Large intestine (tissue), 12 donors: ENCODE measurements at places on chromosomes 4 and X.
A peak's percentile ranks its signal among the peaks of the same experiment; 100 is the strongest.

DNA sequence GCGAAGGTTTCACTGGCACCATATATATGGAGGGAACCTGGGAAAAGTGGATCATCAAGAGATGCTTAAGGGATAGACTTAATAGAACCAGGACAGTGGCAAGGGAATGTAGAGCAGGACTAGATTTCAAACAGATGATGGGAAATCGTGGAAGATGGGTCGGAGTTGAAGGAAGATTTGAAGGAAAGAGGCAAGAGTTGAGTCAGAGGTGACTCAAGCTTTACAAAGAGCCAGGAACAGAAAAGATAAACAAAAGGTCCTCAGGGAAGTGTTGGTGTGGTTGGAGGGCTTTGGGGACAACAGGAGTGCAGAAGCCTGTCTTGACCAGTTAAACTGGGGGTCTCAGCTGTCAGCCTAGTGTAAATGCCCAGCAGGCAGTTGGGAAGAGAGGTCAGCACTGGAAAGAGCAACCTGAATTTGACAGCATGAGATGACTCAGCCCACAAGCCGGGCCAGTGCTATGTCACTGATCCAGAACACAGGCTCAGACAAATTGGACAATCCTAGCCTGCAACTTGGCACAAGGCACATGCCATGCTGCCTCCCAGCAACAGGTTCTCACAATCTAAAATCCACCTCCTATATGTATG lies 230.5 kb downstream of the IDS start:
- DNase-seq = no peak

GRCh38 chrX:57451426-57452020 lies 140.3 kb upstream of the ZXDB start:
- DNase-seq = no peak

DNA sequence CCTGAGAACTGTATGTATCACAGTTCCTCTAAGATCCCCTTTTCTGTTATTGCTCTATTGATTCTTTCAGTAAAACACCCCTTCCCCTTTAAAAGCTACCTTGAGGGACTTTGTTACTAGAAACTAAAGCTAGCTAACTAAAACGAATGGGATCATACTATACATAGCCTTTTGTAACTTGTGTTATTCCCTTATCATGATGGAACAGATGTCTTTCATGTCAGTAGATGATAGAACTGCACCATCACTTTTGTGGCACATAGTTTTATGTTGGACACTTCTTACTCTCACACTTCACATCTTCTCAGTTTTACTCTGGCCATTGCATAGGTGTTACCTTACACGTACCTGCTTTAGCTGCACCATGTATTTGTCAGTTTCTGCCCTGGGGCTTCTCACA lies 46.6 kb upstream of the PGRMC2 start:
- no peak for DNase-seq

DNA sequence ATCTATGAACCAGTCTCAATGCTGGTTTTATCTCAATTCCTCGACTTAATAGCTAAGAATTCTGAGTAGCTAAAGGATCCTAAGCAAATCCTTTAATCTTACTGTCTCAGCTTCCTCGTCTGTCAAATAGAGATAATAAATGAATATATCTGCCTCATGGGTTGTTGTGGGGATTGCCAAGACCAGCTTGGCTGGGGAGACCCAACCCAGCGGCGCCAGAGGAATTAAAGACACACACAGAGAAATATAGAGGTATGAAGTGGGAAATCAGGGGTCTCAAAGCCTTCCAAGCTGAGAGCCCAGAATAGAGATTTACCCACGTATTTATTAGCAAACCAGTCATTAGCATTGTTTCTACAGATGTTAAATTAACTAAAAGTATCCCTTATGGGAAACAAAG lies 41.9 kb downstream of the SLC34A2 start:
- no peak for DNase-seq

- DNase-seq = no peak
These were observed 12.3 kb downstream of the ETDA start for GRCh38 chrX:135264206-135264605.

DNA sequence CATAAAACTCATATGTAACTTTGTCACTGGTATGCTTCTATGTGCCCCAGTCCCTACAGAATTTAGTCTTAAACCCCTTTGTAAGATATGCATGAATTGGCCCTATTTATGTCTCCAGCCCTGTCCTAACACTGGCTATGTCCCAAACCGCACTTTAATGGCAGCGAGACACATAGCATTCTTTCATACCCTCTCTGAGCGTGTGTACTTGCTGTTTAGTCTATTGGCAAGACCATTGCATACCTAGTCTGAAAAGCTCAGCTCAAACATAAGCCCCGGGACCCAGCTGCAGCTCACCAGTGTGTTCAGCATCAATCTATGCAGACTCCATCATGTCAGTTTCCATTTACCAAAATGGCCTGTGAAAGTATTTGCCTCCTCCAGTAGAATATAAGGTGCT lies 1018.4 kb upstream of the TENM3 start:
- DNase-seq = no peak

GRCh38 chr4:2792711-2793585 lies at the start of gene SH3BP2:
TSS of gene SH3BP2 (plus strand) at chr4:2793085. CDS start at chr4:2820618, 27,533 bp downstream.
- no peak for DNase-seq

DNA sequence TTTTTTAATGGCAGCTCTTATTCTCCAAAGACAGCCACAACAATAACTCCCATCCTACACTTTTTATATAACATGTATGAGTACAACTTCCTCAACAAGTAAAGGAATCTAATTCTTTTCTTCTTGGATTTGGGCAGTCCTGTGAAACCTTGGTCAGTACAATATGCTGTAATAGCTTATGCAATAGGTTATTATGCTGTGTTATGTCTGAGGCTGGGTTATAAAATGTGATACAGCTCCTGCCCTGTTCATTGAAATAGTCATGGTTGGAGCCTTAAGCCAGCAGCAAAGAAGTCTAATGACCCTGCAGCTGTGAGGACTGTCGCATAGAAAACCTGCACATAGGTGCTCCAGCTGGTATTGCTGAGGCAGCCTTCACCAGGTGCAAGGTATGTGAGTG lies 215.8 kb upstream of the RASGEF1B start:
- peak; percentile 57 for DNase-seq

- no peak for DNase-seq
These were observed 402.9 kb downstream of the PCDH18 start for GRCh38 chr4:137129441-137129840.

GRCh38 chr4:3676907-3677747 lies 89.1 kb upstream of the ADRA2C start:
- no peak for DNase-seq

DNA sequence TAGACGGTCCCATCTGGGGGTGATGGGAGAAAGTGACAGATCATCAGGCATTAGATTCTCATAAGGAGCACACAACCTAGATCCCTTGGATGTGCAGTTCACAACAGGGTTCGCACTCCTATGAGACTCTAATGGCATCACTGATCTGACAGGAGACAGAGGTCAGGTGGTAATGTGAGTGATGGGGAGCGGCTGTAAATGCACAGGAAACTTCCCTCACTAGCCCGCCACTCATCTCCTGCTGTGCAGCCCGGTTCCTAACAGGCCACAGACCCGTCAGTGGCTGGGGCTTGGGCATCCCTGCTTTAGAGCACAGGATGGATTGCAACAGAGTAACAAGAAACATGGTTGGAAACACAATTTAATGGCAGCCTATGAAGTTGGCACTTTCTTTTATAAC lies 172.6 kb upstream of the VCX3A start:
- DNase-seq = no peak

DNA sequence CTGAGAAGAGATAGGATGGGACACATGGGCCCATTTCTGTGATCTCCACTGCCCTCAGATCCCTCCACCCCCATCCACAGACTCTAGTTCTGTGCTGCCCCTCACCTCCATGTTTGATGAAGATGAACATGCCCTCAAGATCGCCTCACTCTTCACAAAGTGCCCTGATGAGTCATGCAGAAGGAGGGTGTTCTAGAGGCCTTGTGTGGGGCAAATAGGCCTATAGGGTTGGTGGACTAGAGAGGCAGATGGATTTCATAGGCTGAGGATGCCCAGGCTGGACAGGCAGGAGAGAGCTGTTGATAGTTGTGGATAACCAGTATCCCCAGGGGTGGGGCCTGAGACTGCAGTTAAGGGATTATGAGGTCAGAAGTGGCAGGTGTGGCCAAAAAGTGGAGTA lies at the start of gene CXorf65:
Gene CXorf65 (minus strand): TSS at position 314 of the 400 bp plus-strand sequence. CDS start 184 bp downstream, at position 130.
- DNase-seq = no peak

DNA sequence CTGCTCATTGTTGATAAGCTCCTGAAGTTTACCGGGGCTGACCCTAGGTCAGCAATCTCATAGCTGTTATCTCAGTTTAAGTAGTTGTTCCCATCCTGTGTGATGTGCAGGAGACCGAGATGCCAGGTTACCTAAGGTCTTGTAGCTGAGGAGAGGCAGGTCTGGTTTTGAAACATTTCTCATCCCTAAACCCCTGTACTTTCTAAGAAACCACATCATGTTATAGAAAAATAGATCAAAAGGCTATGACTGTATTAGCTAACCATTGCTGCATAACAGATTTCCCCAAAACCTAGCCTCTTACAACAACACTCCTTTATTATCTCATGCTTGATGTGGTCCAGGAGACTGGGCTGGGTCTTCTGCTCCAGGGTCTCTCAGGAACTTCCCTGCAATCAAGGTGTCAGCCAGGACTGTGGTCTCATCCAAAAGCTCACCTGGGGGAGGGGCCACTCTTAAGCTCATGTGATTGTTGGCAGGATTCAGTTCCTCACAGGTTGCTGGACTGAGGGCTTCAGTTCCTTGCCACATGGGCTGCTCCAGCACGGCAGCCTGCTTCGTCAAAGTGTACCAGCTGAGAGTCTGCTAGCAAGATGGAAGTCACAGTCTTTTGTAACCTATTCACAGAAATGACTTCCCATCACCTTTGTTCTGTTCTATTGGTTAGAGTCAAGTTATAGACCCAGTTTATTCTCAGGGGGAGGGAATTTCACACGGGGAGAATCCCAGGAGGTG lies 60.9 kb upstream of the CLCN4 start:
- no peak for DNase-seq

DNA sequence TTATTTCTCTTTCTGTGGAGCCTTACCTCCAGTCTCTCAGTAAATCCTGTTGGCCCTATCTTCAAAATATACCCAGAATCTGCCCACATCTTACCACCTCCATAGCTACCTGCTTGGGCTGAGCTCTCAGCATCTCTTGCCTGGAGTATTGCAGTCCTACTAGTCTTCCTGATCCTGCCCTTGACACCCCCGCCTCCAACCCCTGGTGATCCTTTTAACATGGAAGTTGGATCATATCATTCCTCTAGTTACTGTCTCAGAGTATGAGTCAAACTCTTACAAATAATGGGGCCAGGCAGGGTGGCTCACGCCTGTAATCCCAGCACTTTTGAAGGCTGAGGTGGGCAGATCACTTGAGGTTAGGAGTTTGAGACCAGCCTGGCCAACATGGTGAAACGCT lies 43.1 kb upstream of the SETD7 start:
- DNase-seq = no peak

DNA sequence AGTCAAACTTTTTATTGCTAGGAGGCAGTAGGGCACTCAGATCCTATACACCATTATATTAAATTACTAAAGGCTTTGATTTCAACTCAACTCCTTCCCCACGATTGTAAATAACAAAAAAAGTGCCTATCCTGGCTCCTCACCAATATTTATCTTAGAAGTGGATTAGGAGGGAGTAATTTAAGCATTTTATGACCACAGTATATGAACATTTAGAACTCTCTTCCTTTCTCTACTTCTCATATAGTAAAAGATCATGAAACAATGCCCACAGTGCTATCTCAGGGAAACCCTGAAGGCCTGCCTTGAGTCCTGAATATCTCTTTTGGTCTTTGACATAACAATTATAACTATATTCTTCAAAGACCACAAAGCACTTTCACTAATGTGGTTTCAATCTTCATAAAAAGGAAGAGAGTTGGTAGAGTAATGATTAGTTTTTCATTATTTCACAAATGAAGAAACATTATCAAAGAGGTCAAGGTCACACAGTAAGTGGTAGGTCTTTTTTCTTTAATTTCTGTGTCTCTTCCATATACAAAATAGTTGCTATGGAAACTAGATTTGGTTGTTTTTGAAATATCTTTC lies 29.1 kb upstream of the ADH1C start:
- DNase-seq = no peak

DNA sequence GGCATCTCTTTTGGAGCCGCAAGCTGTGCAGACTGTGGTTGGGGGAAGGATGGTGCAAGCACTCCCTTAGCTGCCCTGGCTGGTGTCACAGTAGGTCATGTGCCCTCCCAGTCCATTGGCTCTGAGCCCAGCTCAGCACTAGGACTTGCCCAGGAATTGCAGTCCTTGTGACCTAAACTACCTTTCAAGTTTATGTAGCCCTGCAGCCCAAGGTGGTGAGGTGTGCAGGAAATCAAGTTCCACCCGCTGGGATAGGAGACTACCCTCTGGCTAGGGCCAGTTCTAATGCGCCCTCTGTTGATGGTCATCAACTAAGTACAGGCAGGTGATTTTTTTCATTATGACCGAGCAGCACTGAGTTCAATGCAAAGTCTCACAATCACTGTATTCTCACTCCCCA lies 335.2 kb downstream of the UBE2NL start:
- DNase-seq = no peak

DNA sequence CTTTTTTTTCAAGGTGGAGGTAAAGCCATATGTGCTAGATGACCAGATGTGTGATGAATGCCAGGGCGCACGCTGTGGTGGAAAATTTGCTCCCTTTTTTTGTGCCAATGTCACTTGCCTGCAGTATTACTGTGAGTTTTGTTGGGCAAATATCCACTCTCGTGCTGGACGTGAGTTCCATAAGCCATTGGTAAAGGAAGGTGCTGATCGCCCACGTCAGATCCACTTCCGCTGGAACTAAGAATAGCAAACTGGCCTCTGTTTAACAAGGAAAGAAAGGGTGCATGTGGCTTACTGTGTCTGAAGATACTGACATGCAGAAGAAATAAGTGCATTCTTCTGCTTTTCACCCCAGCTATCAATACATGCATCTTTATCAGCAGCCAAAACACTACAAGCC lies 63.9 kb downstream of the CPEB2 start:
- DNase-seq = no peak

DNA sequence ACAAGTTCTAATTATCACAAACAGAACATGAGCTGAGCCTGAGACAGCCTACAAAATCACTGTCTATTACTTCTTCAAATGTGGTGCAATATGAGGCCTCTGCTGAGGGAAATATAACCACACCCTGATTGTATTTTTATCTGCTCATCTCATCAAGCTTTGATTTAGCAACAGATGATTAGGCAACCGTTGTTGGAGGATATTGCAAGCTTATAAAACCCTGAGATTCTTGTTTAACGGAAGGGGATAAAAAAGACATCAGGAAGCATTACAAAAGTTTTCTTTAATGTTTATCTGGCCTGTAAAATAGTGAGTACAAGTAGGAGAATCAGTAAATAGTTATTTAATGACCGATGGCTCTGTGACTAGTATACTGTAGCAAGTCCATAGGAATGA lies 108.5 kb downstream of the ZNF330 start:
- DNase-seq = no peak
